ENCODE measurements at places on chromosomes 11 and 22. TPM values are rescaled to one million over a fixed set of nuclear protein-coding genes. Genes with fewer than 3 reads are reported as not detected.

Gene MS4A8
- polyA plus RNA-seq, result not detected

Gene TRIM66
- polyA plus RNA-seq, result 5.3 TPM

Gene OR10AG1
- polyA plus RNA-seq, result not detected

Gene OR5T1
- not detected for polyA plus RNA-seq

Gene EXPH5
- 4.0 TPM for polyA plus RNA-seq

DNA sequence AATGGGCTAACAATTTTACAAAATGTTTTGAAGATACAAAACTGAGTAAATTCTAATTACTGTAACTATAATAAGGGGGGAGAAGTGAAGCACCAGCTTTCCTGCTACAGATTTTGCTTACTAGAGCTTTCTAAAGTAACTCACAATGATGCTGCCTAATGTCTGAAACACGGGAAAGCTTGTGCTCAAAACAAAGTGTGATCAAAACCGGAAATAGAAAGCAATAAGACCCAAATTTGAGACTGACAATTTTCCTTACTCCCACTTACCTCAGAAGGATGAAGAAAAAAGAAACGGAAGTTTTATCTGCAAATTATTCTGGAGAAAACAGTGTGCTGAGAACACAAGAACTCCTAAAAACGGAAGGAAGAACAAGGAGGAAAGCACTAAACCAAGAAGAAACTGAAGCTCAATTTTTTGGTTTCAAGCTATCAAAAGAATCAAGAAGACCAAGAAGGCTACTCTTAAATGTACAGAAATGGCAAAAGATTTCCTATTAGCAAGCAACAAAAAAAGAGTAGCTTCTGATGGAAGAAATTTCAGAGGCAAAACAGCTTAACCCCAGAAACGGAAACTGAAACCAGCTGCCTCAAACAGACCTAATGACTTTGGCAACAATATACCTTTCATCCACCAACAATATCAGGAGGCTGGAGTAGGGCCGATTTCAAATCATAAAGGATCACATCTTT, 33.4 kb downstream of the AMBRA1 start:
- DNase-seq, result no peak

- DNase-seq, result no peak
Measured at GRCh38 chr22:49344656-49345055, 483.0 kb downstream of the BRD1 start.

DNA sequence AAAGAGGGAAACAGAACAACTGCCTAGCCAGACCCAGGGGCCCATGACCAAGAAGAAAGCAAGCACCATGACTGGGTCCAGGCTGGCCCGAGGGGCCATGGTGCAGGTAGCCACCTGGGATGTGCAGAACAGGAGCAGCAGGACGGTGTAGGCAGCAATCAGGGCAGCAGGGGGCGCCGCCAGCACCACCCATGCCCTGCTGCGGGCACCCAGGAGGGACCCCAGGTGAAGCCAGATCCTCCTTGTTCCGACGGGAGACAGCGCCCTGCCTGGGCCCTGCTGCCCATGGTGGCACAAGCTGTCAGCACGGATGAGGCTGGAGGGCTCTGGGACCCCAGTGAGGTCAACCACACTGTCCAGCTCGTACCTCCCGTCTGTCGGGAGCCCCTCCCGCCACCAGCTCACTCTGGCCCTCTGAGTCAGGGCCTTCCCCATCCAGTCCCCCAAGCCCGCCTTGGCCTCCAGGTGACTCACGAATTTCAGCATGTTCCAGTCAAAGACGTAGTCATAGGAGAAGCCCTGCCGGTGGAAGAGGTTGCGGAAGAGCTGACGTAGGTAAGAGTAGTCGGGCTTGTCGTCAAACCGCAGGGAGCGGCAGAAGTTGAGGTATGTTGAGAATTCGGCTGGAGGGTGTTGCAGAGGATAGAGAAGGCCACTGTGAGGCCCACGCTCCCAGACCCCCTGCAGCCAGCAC, 18.8 kb downstream of the CSNK1E start:
- no peak for DNase-seq

GRCh38 chr11:57480409-57481137, 20.2 kb downstream of the RTN4RL2 start:
- DNase-seq, result no peak

- DNase-seq, result no peak
Measured at GRCh38 chr11:64165481-64165841, 452 bp downstream of the MACROD1 start.

DNA sequence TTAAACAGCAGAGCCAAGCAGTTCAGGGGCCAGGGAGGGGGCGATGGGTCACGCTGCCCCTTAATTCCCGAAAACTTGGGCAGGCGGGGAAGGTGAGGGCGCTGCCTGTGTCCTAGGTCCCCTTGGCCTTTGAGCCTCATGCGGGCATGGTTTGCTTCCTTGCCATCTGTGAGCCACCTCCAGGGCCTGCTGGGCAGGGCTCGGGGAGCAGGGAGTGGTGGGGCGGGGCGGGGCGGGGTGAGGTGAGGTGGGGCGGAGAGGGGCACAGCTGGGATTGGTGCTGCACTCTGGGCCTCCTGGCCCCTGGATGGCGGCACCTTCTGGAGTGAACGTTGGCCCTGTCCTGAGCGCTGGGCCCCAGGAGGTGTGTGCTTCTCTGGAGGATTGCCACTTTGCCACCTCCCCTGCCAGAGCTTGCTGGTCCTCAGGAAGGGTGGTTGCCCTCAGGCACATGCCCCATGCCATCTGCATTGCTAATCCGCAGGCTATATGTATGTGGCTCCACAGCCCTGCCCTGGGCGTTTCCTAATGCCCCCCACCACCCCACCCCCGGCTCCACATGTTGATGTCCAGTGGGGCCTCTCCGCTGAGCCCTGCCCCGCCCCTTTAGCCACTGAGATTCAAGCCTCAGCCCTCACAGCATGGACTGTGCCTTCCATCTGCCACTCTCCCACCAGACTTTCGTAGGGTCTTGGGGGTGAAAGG, 352.5 kb downstream of the TBC1D22A start:
- no peak for DNase-seq

DNA sequence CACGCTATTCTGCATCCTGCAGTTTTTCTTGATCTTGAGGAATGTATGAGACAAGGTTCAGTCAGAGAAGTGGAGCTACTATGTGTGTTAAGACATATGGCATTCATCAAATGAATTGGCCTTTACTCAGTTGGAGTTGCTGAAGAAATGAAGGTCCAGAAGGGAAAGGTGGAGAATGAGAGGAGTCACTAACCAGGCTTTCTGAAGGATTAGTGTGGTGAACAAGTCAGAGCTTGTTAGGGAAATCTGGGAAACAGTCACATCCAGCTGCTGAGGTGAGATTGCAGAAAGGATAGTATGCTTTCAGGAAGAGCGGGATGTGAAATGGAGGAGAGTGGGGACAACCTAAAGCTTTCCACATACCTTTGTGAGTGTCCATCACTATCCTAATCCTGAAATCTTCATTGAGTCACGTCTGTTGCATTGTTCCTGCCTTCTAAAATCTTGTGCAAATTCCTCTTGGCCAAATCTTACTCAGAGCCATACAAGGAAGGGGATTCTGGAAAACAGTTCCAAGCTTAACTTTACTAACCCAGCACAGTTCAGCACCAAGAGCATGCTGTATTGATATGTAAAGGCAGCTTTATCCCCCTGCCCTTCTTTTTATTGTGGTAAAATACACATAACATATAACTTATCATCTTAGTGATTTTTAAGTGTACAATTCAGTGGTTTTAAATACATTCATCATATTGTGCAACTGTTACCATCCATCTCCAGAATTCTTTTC, 11.4 kb upstream of the PITPNB start:
- DNase-seq, result no peak

GRCh38 chr22:26722159-26722558, 64.8 kb downstream of the MIAT start:
- DNase-seq, result no peak
